IMR-90 (cell line): ENCODE measurements at places on chromosomes 4 and X. TPM values are rescaled to one million over a fixed set of nuclear protein-coding genes. Genes with fewer than 3 reads are reported as not detected.

The PRSS12 gene
- 57.5 and 71.5 TPM in 2 replicates for polyA plus RNA-seq

The UCP1 gene
- not detected in 2 replicates for polyA plus RNA-seq

The DDX53 gene
- polyA plus RNA-seq = not detected in 2 replicates

The PABPC1L2A gene
- polyA plus RNA-seq = not detected in 2 replicates

GRCh38 chr4:37909332-37910090, 18.6 kb downstream of the TBC1D1 start:
- DNase-seq = no peak

DNA sequence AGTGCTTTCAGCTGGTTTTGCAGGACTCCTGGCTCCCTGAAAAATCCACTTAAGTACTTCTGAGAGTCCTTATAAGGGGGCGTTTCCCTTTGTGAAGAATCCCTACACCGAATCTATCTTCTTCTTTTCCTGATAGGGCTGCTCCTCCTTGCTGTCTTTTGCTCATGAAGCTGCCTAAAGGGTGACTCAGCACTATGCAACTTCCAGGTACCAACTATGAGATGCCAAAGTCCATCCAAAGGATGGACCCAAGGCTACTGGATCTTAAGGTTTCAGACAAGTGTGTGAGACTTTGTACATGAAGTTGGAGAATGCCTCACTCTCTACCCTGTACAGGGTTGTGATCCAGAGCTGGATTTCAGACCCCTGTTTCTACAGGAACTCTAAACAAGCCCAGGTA, 485.0 kb upstream of the FAT1 start:
- DNase-seq = no peak
